CD4-positive, alpha-beta T cell treated with Interleukin-2 at 100 ng/mL for 4 hours (primary cell): ENCODE measurements at places on chromosomes 12 and 14.

DNA sequence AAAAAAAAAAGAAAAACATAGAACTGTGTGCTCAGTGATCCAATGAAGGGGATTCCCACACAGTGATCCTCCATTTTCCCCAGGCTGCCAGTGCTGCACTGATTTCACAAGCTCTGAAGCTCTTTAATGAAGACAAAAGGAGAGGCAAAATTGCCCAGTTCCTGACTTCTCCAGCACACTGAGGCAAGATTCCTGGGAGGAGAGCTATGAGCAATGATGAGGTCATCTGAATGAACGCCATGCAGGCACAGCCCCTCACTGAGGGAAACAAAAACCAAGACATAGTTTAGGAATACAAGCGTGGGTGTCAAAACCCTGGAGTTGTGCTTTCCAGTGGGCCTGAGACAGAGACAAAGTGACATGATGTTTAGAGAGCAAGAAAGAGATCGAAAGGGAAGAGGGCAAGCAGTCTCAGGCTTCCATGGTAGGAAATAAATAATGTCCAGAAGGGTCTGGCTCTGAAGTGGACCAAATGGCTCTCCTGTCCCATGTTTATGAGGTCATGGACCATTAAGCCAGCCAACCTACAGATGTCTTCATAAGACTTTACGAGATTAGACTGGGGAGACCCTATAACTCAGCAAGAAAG, 40.9 kb upstream of the SMUG1 start:
- no peak for DNase-seq

GRCh38 chr12:88391556-88391955, 188.7 kb downstream of the KITLG start:
- DNase-seq = no peak

DNA sequence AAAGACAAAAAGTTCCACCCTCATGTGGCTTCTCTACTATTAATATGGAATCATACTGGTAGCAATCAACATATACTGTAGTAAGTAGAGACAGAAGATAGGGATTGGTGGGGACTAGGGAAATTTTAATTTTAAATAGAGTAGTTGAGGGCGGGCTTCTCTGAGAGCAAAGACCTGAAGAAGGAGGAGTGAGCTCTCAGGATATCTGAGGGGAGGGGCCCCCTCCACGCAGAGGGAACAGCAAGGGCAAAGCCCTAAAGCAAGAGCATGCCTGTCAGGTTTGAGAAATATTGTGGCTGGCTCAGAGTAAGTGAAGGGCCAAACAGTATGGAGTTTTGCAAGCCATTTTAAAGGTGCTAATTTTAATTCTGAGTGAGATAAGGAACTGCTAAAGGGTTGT, 64.3 kb downstream of the PCNX1 start:
- DNase-seq = no peak

GRCh38 chr14:90060312-90060964, 1.4 kb upstream of the KCNK13 start:
- peak; percentile 14 for DNase-seq

DNA sequence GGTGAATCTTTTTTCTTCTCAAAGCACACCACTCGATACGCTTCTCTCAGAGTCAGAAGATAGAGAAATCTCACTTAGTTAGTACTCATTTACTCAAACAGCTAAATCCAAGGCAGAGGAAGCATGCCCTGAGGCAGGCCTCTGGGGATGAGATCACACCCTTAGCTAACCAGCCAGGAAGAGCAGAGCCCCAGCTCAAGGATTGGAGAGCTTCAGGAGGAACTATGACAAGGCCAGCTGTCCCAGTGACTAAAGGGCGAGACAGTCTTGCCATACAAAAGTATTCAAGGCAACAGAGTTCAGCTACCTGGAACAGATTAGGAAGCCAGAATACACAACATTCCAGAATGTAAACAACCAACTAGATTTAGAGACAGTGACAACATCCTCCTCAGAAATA, 197.7 kb upstream of the CCDC196 start:
- DNase-seq = no peak

DNA sequence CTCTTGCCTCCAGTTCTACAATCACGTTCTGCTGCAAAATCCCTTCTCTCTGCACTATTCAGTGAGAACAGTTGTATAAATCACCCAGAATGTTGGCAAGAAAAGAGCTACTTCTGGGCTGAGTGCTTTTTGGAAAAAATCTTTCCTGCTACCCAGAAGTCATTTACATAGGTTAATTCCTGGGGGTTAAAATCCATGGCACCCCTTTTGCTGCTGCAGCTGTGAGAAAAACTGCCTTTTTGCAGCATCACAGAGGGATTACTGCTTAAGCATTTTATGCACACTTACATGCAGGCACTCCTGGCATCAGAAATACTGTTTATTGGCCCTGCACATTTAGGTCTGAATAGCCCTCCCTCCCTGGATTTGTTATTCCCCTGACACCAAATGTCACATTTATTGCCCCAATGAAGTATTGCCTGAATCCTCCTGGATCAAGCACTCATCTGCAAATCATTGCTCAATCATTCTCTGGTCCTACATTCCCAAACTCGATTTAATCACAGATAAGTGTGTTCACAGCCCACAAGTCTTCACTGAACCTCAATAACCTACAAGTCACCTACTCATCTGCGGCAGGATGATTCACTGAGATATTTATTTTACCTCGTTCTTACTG, 43.1 kb upstream of the CCDC196 start:
- no peak for DNase-seq

DNA sequence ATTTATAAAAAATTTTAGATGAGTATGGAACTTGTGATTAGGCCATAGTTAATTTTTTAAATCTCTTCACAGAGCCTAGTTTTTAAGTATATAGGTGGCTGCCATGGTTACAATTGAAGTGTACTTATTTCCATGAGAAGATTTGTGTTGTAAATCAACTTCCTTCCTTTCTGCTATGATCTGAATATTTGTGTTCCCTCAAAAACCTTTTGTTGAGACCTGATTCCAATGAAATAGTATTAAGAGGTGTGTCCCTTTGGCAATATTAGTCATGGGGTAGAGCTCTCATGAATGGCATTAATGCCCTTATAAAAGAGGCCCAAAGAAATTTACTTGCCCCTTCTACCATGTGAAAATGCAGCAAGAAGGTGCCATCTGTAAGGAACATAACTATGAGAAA, 28.8 kb downstream of the ETNK1 start:
- no peak for DNase-seq

DNA sequence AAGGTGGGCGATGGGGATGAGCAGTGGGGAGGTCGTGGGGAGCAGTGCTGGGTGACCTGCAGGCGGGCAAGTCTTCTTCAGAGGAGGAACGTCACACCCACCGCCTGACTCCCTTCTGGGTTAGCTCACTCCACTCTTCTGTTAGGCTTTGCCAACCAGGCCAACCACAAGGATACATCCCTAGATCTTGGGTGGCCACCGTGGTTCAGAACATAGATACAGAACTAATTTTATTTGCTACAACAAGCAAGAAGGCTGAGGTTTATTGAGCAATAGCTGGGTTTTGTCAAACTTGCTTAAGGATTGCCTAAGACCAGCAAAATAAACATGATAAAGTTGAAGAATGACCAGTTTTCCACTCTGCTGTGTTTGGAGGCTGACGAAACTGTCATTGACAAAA, 109.4 kb downstream of the DACT1 start:
- DNase-seq = no peak

DNA sequence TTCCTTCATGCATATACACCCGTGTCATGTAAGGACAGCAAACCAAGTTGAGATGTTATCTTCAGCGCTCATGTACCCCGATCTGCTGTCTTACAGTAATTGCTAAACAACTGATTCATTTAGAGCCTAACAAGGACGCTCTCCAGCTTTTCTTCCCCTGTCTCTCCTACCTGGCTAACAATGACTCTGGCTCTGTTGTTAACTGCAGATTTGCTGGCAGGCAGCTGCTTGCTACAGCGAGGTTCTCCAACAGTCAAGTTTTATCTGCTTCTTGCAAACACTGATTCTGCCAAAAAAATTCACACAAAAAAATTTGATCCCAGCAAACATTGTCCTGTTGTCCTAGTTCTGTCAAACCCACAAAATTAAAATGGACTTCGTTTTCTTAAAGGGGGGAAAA, 101.6 kb downstream of the OTX2 start:
- DNase-seq = no peak

DNA sequence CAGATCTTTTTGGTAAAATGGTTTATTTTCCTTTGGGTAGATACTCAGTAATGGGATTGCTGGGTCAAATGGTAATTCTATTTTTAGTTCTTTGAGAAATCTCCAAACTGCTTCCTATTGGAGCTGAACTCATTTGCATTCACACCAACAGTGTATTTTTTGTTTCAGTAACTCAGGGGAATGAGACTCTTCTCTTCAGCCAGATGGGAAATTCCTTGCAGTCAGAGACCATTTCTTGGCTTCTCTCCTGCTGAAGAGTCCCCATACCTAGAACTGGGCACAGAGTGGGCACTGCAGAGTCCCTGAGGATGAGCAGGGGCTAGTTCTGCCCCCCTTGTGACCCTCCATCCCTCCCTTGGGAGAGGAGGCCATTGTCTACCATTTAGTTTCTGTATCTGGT, 10.8 kb downstream of the SDSL start:
- no peak for DNase-seq

- DNase-seq = no peak
Measured at GRCh38 chr14:91231446-91231845, 13.1 kb downstream of the GPR68 start.

DNA sequence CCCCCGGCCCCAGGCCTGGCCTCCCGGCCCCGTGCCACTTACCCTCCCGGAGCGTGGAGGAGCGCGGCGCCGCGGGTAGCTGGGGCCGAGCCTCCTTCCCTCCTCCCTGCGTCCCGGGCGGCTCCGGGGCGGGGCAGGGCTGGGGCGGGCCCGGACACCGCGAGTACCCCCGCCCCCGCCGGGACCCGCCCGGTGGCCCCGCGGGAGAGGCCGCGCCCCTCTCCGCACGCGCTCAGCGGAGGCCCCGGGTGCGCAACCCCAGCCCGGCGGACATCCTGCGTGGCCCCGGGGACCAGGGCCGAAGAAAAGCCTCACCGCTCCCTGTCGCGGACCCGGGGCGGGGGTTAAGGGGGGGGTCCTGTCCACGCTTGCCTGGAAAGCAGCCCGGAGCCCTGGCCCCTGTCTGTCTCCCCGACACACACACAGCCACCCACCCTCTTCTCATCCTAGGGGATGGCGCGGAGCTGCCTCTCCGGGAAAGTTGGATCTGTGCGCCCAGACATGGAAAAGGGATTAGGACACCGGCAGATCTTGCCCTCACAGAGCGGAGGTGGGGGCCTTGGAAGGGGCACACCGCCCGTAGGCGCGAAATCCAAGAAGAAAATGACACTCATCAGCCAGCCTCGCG, at the start of gene SYNE3:
TSS of gene SYNE3 (minus strand) at position 97 of the 628 bp plus-strand sequence. CDS start 40,829 bp downstream, outside the sequence.
- DNase-seq = peak; percentile 53

GRCh38 chr14:87676814-87677437, 316.1 kb downstream of the GALC start:
- no peak for DNase-seq

DNA sequence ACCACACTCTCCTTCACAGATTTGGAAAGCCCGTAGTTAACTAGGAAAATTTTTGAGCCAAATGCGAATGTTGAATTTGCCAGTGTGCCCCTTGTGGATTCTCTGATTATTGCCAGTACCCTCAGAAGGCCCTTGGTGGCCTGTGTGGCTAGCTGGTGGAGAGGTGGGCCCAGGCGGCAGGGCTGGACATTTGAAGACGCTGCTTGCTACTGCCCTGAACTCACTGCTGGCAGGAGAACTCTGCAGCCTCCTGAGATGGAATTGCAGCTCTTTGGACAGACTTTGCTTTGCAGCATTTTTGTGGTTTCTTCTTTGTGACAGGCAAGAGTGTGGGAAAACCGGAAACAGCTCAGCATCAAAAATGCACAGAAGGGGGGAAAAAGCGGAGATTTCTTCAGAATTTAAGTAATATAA, 97.6 kb downstream of the TGFB3 start:
- DNase-seq = no peak

DNA sequence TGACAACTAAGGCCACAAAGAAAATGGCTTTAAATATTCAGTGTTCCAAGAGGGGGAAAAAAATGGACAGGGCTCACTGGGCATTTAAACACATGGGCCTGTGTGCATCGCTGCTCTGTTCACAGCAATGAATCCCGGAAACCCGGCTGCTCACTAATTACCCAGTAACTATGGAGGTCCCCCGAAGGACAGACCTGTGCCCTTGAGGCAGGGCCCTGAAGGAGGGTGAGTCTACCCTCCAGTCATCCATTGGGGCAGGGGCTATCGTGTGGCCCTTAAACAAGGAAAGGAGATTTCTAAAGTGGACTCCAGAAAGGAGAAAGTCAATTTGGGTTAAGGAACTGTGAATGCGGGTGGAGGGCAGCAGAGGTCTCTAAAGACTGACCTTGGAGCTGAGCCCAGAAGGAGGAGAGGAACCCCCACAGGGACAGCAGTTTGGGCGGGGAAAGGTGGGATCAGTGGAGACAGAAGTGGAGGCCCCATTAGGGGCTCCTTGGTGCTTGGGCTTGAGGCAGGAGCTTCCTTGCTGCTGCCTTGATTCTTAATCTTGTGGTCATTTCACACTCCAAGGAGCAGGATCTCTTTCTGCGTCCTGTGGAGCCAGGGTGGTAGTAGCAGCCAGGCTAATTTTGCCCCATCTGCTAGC, 1.4 kb upstream of the CLMN start:
- no peak for DNase-seq

GRCh38 chr14:104977681-104978653, at the start of gene AHNAK2:
TSS of gene AHNAK2 (minus strand) at chr14:104978374. CDS start at chr14:104978237, 137 bp downstream.
- peak; percentile 26 for DNase-seq

DNA sequence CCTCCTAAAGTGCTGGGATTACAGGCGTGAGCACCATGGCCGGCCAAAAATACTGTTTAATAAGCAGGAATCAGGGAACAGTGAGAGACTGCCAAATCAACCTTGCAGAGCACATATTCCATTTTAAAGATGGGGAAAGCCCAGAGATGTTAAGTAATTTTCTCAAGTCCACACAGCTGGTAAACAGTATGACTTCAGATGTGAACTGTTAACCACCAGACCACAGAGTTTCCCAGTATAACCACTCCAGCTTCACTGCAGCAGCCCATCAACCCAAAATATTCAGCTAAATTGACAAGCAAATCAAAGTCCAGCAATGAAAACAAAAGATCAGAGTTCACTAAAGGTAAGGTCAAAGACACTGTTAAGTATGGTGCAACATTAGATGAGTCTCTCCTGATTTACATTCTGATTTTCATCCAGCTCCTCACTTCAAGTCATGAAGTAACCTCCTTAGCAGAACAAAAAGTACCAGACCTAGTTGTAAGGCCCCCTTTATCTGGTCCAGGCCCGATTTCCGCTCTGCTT, 82.1 kb downstream of the TRAFD1 start:
- no peak for DNase-seq

DNA sequence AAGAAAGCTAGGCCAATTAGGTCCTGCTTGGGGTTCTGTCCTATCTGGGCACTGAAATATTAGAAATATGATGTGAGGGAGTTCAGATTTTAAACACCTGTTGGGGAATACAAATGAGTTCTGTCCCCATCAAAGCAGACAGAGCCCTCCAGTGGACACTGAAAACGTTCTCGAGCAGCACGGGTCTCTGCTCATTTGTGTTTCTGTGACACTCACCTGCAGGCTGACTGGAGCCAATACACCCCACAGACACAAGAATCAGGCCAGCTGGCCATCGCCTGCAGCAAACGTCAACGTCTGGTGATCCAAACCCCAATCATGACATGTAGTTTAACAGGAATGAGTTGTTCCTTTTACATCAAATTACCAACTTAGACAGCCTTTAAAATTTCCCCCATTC, 493.4 kb upstream of the TMEM132C start:
- no peak for DNase-seq

- no peak for DNase-seq
Measured at GRCh38 chr12:32240162-32240561, 133.5 kb downstream of the BICD1 start.
